ENCODE measurements at places on chromosomes 2 and 18.

- no peak for DNase-seq
These were observed 16.2 kb downstream of the TRIP12 start for GRCh38 chr2:229905601-229906000.

- no peak for DNase-seq
These were observed 219.8 kb downstream of the SH3BP4 start for GRCh38 chr2:235171550-235172031.

DNA sequence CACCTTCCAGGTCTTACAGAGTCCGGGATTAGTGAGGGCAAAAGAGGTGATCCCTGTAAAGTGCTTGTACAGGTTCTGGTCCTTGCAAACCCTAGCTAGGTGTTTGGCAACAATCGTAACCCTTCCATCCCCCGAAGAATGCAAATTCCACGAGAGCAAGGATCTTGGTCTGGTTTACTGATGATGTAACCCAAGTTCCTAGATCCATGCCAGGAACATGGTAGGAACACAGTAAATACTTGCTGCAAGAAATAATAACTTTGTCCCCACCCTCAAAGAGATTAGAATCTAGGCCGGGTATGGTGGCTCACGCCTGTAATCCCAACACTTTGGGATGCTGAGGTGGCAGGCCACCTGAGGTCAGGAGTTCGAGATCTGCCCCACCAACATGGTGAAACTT, 6.8 kb upstream of the NEU2 start:
- DNase-seq: no peak

GRCh38 chr2:240425236-240425615, 10.2 kb upstream of the GPC1 start:
- DNase-seq: no peak

- DNase-seq: no peak
These were observed 244.3 kb downstream of the SETBP1 start for GRCh38 chr18:44924785-44925499.
